Cerebellum (tissue), 4 donors: ENCODE measurements at places on chromosomes 12 and 14. TPM values are rescaled to one million over a fixed set of nuclear protein-coding genes. Genes with fewer than 3 reads are reported as not detected.

Gene OTX2
- 24.6 TPM for total RNA-seq

Gene TPH2
- 1.00 TPM for total RNA-seq

Gene SCAF11
- 101 TPM for total RNA-seq

Gene KCNA1
- total RNA-seq = 15.8 TPM

Gene SSPN
- total RNA-seq = 7.3 TPM

Gene GPR135
- total RNA-seq = 11.7 TPM

Gene TRHDE
- total RNA-seq = 31.1 TPM

- DNase-seq = no peak
Observed at GRCh38 chr12:89098441-89099112, 253.7 kb downstream of the DUSP6 start.

GRCh38 chr12:32549675-32550079 lies 129.4 kb upstream of the DNM1L start:
- no peak for DNase-seq

DNA sequence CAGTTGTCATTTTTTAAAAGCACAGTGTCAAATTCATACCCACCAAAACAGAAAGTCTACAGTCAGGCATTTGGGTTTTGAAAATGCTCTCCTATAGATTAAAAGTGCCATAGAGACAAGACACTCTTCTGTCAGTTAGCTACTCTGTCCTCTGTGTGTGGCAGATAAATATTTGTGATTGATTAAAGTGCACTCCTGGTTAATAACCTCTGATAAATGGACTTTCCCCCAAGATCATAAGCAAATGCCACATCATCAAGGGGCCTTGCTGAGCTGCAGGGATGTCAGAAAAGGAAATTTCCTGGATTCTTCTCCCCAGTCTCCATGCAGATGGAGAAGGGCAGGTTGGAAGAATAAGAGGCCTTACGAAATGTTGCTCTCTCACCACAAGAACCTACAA lies 1329.5 kb upstream of the TMEM132C start:
- DNase-seq = no peak

DNA sequence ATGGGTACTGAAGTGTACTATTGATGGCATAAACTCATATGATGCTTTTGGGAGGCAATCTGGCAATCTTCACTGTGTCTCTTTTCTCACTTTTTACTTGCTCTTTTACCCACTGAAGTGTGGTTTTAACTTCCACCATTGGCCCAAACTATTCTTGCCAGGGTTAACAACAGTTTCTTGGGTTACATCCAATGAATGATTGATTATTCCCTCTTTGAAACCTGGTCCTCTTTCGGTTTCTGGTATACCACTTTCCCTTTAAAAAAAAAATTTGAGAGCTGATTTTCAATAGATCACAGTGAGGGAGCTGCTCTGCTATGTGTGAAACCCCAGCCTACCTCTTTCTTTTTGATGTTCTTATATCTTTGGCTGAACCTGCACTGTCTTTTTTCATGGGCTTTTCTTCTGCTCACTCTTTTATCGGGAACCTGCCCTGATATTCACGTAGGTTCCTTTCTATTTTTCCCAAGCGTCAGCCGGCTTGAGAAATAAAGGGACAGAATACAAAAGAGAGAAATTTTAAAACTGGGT lies 56.1 kb upstream of the OR4E1 start:
- DNase-seq = no peak

DNA sequence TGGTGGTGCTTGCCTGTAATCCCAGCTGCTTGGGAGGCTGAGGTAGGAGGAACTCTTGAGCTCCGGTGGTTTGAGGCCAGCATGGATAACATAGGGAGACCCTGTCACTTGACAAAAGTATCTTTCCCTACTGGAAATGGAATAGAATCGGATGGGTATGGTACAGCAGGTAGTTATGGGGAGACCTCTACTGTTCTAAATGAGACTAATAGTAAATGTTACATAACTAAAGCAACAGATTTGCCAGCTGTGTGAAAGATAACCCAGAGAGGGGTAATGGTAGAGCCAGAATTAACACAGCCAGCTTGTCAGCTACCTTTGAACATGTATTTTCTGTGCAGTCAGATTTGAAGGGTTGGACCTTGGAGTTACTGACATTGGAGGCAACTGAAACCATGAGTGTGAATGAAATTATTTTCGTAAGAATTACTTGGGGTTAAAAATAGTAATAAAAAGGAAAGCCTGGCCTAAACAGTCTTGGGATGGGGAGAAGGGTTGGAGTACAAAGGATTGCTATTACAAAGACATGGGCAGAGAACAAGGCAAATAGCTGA lies 21.7 kb upstream of the NUP107 start:
- no peak for DNase-seq

GRCh38 chr12:113857371-113857770 lies 108.8 kb downstream of the RBM19 start:
- peak; percentile 82 for DNase-seq

- DNase-seq = no peak
Observed at GRCh38 chr12:8606890-8607289, 5.8 kb downstream of the AICDA start.

DNA sequence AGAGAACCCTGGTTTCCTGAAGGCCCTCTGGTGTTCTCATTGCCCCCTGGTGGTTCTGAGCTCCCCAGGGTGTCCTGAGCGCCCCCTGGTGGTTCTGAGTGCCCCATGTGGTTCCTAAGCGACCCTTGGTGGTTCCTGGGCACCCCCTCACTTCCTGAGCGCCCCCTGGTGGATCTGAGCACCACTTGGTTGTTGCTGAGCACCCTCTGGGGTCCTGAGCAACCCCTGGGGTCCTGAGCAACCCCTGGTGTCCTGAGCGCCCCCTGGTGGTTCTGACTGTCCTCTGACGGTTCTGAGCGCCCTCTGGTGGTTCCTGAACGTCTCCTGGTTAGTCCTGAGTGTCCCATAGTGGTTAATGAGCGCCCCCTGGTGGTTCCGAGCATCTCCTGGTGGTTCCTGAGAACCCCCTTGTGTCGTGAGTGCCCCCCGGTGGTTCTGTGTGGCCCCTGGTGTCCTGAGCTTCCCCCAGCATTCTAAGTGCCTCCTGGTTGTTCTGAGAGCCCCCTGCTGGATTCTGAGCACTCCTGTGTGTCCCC lies 568.3 kb downstream of the TMEM121 start:
- no peak for DNase-seq

DNA sequence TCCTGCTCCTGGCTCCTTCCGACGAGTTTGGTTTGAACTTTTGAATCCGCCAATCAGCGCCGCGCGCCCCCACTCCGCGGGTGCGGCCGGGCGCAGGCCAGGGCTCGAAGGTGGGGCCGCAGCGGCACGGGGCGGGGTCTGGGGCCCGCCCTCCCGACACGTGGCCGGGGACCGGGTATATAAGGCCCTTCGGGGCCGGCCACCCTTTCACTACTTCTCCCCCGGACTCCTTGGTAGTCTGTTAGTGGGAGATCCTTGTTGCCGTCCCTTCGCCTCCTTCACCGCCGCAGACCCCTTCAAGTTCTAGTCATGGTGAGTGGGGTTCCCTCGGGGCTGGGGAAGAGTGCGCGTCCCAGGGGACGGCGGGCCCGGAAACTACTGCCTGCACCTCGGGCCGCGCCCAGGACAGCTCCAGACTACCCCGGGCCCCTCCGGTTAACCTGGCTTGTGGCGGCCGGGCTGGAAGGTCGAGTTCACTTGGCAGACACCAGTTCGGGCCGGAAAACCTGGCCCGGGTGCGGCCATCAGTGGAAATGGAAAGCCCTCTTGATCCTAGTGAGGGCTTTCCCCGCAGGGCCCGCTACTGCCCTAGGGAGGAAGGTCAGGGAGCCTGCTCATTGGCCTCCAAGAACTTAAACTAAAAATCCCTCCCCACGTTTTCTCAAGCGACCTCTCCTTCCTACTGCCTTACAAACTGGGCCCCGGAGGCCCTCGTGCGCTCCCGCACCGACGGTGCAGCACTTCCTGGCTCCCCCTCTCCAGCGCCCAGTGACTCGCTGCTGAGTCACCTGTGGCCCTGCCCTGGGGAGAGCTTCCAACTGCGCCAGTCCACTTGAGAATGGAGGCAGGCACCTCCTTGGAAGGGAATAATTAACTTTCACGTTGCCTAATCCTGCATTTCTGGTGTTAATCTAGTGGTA lies at the start of gene TUBA1C:
TSS of gene TUBA1C (plus strand) at position 210 of the 920 bp plus-strand sequence. CDS start at position 310, 100 bp downstream.
- peak; percentile 57 for DNase-seq

DNA sequence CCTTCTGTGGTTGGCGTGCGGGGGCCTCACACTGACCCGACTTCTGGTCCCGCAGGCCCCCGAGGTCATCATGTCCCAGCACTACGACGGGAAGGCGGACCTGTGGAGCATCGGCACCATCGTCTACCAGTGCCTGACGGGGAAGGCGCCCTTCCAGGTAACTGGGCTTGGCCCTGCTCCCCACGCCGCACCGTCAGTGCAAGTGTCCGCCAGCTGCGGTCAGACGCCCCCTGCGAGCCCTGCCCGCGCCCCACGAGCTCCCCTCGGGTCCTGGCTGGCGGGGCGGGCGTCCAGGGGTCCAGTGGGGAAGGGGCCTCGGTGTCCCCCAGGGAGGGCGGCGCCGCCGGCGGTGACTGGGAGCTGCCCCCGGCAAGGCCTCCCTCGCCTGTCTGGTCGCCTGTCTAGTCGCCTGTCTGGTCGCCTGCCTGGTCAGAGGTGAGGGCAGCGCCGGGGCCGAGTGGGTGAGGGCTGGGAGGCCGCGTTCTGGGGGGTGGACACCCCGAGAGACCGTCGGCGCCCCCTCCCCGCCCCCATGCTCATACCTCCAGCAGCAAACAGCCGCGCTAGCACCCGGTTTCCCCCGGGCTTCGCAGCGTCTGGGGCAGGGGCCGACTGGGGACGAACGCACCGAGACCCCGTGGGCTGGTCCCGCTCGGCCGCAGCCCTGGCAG lies 14.8 kb downstream of the ULK1 start:
- DNase-seq = no peak

- peak; percentile 8 for DNase-seq
Observed at GRCh38 chr14:34331728-34332623, 130.1 kb downstream of the SPTSSA start.

GRCh38 chr14:72523424-72524294 lies 370.2 kb downstream of the DPF3 start:
- no peak for DNase-seq

GRCh38 chr12:119014368-119014767 lies 33.0 kb downstream of the SRRM4 start:
- DNase-seq = peak; percentile 86

DNA sequence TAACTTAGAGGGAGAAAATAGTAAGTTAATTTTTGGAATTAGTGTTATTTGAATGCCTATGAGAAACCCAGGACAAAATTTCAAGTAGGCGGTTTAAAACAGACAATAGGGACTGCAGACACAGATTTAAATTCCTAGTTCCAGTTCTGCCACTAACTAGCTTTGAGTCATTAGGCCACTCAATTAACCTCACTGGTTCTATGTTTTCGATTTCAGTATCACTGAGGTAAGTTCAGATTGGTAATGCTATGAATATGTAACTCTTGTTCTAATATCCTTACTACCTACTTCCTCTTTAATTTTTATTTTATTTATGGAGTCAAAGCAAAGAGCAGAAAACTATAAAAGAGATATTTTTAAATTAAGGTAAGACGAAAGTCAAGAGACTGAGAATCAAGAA lies 52.6 kb downstream of the GALC start:
- no peak for DNase-seq
